ENCODE measurements at places on chromosomes 13 and 19.

GRCh38 chr13:44971656-44972595, 17.3 kb downstream of the NUFIP1 start:
- peak; percentile 62 for DNase-seq

- DNase-seq: no peak
Measured at GRCh38 chr19:47603706-47604565, 5.0 kb upstream of the BICRA start.

GRCh38 chr13:37134411-37135041, 29.1 kb upstream of the CSNK1A1L start:
- peak; percentile 99 for DNase-seq

DNA sequence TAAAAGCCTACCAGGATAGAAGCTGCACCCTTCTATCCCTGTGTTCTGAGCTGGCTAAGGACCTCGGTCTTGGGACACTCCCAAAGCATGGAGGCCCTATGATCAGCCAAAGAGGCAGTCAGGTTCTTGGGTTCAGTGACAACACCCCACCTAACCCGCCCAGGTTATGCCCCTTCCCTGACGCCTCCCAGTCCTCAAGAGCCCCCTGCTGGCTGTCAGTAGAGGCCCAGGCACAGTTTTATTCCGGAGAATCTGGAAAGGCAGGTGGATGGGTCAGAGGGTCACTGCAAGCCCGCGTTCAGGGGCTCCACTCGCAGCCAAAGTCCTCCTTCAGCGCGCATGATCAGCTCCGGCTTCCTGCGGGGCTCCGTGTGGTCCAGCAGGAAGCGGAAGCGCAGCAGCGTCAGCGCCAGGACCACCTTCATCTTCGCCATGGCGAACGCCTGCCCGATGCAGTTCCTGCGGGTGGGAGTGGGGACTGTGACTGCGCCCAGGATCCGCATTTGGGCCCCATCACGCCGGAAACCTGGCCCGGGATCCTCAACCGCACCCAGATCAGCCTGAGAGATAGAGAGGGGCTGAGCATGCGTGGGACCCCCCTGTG, 22.3 kb downstream of the OR10H3 start:
- DNase-seq: no peak

GRCh38 chr13:102930566-102930965, 84.7 kb downstream of the ERCC5 start:
- DNase-seq: no peak

- no peak for DNase-seq
Measured at GRCh38 chr19:53537121-53537520, 824 bp upstream of the ZNF331 start.

GRCh38 chr13:29969286-29969685, 118.9 kb upstream of the UBL3 start:
- no peak for DNase-seq

GRCh38 chr19:8639821-8640401, 9.5 kb downstream of the NFILZ start:
- peak; percentile 78 for DNase-seq

GRCh38 chr19:21256722-21257121, 72.5 kb downstream of the ZNF708 start:
- peak; percentile 44 for DNase-seq

DNA sequence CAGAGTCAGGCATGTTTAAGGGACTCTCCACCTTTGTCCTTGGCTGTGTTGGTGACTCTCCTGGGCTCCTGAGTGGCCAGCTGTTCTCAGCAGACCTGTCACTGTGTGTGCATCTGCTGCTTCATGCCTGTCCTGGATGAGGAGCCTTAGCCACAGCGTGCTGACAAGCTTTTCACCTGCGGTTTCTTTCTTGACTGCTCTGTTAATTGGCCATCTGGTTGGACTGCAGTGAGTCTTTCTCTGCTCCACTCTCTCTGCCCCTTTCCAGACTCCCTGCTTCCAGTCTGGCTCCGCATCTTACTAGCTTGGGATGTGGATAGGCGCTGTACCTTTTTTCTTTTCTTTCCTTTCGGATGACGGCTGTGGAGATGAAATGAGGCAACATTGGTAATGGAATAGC, 38.8 kb downstream of the POLR1D start:
- no peak for DNase-seq

- peak; percentile 56 for DNase-seq
Measured at GRCh38 chr13:105343134-105343806, 1192.2 kb downstream of the EFNB2 start.

DNA sequence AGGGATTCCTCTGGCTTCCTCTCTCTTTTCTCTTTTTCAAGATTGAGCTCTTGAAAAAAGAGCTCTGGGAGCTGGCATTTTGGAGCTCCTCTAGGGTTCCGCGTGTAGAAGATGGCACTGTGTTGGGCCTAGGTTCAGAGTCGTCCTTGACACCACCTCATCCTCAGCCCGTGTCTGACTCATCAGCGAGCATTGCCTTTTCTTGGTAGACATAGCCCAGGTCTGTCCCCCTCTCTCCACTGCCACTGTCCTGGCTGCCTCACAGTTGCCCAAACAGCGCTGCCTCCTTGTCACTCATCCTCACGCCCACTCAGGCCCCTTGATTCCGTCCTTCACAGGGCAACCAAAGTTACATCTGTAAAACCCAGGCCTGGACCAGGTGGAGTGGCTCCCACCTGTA, 24.6 kb downstream of the PAK4 start:
- DNase-seq: no peak

GRCh38 chr19:28472843-28473242, 740.1 kb downstream of the UQCRFS1 start:
- DNase-seq: peak; percentile 32

GRCh38 chr19:937259-937694, 11.4 kb downstream of the ARID3A start:
- DNase-seq: no peak

DNA sequence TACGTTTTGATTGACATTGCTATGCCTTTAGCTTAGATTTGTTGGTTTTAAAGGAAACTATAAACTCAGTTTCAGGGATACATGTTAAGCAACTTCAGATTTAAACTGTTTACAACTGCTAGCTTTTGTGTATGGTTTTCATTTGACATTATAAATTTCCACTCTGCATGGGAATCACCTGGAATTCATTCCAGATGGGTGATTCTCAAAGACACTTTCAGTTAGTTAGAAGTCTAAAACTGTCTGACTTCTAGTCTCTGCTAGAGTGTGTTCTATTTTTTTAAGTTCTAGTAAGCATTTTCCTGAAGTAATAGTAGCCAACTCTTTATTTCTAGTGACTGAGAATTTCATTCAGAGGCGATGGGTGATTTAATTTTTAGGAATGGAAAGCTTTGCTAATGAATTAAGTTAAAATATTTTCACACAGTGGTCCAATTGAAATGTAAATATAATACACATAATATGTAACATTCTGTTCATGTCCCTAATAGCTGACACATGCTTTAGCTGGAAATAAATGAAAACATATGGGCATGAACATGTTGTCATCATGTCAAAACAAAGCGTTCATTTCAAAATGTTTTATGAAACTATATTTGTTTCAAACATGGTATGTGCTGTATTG, 58.3 kb upstream of the CSNK1A1L start:
- DNase-seq: no peak

DNA sequence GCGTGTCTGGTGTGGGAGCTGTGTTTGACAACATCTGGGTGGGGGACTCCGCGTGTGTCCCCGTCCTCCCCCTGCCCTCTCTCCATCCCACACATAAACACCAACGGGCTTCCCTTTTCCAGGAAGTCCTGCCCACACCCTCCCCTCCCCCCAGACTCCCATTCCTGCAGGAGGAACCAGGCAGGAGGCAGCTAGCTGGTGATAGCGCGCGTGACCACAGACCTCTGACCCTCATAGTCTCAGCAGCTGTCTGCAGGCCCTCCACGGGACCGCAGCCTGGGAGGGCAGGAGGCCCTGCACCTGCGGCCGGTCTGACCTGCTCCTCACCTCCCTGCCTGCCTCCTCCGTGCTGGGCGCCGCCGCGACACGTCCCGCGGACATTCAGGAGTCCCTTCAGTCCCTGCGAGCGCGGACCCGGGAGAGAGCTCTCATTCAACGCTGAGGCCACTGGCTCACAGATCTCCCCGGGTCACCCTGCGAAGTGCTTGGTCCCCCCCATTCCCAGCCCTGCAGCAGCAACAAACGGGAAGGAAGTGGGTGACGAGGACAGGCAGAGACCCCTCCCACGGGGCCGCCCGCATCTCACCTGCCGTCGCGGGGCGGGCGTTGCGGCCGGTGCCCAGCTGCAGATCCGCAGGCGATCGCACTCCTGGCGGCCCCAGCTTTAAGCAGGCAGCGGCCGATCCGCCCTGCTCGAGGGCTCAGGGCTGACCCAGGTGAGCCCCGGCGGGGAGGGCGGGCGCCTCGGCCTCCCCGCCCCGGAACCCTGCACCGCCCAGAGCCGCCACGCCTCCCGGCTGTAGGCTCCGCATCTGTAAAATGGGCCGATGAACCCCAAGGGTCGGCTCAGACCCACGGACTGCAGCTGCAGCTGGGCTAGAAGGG, 1.1 kb upstream of the ACP5 start:
- peak; percentile 17 for DNase-seq

DNA sequence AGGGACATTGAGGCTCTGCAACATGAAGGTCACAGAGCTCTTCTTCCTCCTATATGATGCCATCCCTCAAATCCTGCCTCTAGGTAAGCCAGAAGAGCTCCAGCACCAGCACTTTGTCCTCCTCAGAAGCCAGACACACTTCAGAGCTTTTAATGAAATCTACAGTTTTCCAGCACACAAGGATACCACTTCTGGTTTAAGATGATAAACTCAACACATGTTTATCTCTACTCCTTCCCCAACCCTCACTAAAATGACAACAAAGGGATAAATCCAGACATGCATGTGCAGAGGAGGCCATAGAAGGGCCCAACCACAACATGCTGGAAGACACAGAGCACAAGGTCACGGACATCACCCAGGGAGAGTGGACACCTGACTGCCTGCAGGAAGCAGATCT, 195.3 kb downstream of the USP12 start:
- DNase-seq: no peak

GRCh38 chr13:91348906-91349435, 1.5 kb downstream of the MIR17HG start:
- DNase-seq: peak; percentile 90

DNA sequence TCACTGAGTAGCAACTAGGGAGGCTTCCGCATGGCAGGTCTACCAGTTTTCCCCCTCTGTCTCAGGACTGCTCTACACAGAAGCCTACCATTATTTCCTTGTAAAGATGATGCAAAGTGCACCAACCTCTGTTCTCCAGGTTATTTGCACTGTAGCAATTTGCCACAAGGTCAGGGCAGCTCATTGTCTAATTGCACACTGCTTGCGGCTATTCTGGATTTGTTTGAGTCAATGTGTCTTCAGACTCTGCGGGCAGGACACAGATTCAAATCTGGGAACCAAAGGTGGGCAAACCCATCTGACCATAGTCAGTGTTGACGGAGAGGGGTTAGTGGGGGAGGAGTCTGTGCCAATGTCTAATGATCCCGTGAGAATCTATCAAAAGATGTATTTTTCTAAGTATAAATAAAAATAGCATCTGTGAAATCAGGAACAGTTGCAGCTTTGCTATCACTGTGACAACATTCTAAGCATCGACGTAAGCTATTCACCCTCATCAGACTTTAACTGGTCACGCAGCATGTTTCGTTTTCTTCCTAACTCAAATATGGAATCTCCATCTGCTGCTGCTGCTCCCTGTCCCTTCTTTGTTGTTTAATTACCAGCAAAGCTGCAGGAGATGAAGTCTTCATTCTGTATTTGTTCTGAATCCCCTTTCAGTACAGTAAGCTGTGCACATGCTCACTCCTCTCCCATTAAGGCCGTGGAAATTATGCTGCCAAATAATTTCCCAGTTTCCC, 26.4 kb downstream of the CYSLTR2 start:
- DNase-seq: no peak

- no peak for DNase-seq
Measured at GRCh38 chr19:39139971-39140453, 14.4 kb downstream of the PAK4 start.

GRCh38 chr19:17615889-17616685, 60.6 kb downstream of the COLGALT1 start:
- DNase-seq: no peak

- DNase-seq: no peak
Measured at GRCh38 chr19:38537071-38537936, 80.4 kb downstream of the MAP4K1 start.

DNA sequence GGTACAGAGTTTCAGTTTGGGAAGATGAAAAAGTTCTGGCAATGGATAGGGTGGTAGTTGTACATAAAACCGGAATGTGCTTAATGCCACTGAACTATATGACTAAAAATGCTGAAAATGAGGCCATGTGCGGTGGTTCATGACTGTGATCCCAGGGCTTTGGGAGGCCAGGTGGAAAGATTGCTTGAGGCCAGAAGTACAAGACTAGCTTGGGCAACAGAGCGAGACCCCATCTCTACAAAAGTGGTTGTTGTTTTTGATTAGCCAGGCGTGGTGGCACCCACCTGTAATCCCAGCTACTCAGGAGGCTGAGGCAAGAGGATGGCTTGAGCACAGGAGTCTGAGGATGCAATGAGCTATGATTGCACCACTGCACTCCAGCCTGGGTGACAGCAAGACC, 12.8 kb downstream of the SMAD9 start:
- DNase-seq: no peak

GRCh38 chr13:67964091-67964490, 734.0 kb upstream of the PCDH9 start:
- DNase-seq: no peak

GRCh38 chr19:38030686-38031422, 123.8 kb downstream of the SIPA1L3 start:
- no peak for DNase-seq

DNA sequence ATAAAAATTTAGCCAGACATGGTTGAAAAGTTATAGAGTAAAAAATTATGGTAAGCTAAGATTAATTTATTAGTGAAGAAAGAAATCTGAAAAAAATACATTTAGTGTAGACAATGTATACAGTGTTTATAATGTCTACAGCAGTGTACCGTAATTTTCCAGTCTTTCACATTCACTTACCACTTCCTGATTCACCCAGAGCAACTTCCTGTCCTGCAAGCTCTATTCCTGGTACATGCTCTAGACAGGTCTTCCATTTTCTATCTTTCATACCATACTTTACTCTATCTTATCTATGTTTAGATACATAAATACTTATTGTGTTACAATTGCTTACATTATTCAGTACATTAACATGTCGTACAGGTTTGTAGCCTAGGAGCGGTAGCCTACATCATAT, 1387.8 kb upstream of the ATXN8OS start:
- DNase-seq: no peak

DNA sequence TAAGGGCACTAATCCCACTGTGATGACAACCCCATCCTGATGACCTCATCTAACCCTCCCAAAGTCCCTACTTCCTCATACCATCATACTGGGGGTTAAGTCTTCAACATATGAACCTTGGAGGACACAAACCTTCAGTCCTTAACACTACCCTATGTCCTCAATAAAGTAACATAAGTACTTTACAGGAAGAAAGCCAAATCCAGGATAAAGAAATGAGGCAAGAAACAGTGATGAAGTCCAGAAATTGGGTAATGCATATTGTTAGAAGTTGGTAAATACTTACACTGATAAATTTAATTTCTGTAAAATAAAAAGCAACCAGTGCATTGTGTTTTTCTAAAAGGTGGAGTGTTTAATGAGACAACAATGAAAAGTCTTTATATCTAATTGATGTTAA, 284.8 kb upstream of the SOX21 start:
- no peak for DNase-seq

DNA sequence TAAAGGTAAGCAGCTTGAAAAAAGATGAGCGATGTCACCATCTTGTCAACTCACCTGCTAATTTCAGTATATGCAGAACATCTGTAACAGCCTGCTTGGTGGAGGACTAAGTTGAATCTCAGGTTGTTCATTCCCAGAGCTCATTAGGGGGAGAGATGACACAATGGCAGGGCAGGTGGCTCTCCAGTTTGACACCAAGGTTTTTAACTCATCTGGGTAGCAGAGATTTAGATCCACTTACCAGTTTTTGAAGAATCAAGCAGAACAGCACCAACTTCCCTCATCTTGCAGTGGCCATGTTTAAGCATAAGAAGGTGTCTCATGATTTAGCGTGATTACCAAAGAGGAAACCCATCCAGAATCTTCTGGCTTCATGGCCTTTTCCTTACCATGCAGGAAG, 168.3 kb downstream of the TSHZ3 start:
- DNase-seq: no peak
